ENCODE measurements at places on chromosomes 4 and X.
A peak's percentile ranks its signal among the peaks of the same experiment; 100 is the strongest.

DNA sequence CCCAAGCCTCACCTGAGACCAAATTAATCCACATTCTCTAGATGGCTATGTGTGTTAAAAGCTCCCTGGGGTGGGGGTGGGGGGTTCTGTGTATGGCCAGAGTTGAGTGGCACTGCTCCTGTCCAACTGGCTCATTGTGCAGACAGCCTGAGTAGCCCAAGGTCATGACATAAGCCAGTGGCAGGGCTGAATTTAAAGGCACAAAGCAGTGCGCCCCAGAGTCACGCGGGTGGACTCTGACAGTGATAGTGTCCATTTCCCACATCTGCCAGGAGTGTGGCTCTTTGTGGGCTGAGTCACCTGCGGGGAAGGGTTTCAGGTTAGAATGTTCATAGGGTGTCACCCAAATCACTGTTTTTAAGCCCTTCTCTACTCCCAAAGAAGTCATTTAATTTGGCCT, 45.4 kb downstream of the SCD5 start:
- no peak for DNase-seq

DNA sequence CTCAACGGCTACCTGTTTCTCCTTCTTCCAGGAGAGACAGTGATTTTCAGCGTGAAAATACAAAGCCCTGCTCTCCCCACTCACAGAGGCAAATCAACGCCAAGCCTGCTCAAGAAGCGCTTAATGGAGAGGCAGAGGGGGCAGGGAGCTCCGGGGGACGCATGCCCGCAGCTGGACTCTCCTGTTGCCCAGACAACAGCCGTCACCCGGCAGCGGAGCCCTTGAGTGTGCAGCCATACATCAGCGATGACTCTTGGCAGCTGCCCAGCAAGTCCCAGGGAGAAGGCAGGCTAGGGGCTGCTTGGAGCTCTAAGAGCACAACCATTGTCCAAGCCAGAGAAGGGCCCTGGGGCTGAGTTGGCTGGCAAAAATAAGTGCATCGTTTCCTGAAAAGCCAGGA, 71.0 kb upstream of the AFAP1 start:
- DNase-seq: peak; percentile 99

DNA sequence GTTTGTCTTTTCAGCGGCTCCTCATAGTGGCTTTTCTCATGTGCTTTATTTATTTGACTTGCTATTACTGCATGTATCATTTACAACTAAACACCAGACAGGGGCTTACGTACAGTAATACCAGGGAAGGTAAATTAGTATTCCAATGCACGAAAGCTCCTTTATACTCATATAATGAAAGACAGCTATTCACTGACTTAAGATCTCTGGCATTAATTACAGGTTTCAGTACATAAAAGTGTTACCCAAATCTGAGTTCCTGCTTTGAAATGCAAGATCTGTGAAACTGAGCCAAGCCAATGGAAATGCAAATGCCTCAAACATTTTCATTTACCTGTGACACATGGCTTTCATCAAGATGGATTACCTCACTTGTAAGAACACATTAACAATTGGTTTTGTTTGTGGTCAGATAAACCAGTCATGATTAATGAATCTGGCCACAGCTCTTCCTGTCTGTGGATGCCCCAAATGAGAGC, 107.2 kb downstream of the ANAPC4 start:
- peak; percentile 80 for DNase-seq

DNA sequence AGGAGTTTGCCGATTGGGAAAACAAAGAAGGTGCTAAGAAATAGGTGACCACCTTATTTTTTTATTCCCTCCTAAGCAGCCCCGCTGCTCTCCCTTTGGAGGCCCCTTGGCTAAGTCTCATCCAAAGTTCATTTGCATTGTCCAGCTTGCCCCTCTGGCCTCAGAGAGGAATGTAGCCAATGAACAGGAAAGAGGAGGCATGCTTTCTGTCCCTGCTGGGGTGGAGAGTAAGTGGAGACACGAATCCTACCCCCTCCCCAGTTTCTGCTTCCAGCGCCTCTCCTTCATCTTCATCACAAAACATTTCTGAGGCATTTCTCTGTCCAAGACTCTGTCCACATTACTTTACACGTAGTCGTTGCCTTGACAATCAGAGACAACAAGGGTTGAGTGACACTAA, 38.7 kb downstream of the NLGN3 start:
- DNase-seq: no peak
